ENCODE measurements at places on chromosomes 7 and 10. TPM values are rescaled to one million over a fixed set of nuclear protein-coding genes. Genes with fewer than 3 reads are reported as not detected.
A peak's percentile ranks its signal among the peaks of the same experiment; 100 is the strongest.

- peak; percentile 1 for DNase-seq
Measured at GRCh38 chr7:13386741-13387140, 602.7 kb downstream of the ETV1 start.

DNA sequence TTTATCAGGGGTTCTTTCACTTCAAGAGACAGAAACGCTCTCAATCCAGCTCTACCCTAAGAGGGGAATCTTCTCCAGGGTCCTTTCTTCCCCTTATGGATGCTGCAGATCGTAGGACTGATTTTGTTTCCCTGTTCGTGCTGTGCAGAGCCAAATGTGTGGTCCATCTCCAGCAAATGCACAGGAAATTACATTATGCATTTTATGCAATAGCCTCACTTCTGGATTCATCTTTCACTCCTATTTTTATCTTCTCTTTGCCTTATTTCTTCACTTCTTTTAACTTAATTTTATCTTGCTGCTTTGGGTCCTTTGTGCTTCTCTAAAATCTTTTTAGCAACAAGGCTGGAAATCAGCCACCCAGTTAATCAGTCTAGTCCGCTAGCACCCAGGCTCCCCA is 184.5 kb upstream of the INHBA start:
- DNase-seq = no peak

GRCh38 chr7:112994656-112995055 is 92.0 kb downstream of the GPR85 start:
- DNase-seq = no peak

DNA sequence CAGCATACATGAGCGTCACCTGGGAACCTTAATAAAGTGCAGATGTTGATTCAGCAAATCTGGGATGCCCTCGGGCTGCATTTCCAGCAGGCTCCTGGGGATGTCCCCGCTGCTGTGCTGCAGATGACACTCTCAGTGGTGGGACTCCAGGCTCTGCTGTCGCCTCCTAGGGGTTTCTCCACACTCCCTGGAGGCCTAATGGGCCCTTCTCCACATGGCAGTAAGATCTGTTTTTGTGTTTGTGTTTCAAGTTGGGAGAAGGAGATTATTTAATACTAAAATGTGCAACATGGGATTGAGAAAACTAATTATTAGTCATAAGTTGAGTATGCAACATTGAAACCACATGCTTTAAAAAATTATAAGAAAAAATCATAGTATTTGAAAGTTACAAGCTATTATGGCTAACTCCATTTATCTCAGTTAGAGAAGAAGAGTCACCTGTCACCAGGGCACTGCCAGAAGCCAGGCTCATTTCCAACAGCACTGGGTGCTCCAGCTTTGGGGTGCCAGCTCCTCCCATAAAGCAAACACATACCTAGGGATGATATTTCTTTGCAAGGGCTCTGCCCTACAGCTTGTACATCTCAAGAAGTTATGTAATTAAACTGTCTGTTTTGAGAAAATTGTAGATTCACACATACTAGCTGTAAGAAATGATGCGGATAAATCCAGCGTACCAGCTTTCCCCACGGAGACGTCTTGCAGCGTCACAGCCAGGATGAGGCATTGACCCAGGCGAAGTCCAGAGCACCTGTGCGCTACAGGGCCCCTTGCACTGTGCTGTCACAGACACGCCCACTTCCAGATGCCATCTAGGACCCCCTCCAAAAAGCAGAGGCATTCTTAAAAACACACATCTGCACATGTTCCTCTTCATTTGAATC is 106.4 kb downstream of the EGFR start:
- no peak for DNase-seq

Gene RPP38
- 12.4 TPM for total RNA-seq

Gene RTKN2
- total RNA-seq = 0.90 TPM

Gene NXPH1
- not detected for total RNA-seq

Gene ARMC3
- total RNA-seq = not detected

GRCh38 chr10:69745698-69746097 is 56.0 kb upstream of the COL13A1 start:
- no peak for DNase-seq

- peak; percentile 93 for DNase-seq
Measured at GRCh38 chr10:101938305-101939007, 94.9 kb upstream of the KCNIP2 start.

DNA sequence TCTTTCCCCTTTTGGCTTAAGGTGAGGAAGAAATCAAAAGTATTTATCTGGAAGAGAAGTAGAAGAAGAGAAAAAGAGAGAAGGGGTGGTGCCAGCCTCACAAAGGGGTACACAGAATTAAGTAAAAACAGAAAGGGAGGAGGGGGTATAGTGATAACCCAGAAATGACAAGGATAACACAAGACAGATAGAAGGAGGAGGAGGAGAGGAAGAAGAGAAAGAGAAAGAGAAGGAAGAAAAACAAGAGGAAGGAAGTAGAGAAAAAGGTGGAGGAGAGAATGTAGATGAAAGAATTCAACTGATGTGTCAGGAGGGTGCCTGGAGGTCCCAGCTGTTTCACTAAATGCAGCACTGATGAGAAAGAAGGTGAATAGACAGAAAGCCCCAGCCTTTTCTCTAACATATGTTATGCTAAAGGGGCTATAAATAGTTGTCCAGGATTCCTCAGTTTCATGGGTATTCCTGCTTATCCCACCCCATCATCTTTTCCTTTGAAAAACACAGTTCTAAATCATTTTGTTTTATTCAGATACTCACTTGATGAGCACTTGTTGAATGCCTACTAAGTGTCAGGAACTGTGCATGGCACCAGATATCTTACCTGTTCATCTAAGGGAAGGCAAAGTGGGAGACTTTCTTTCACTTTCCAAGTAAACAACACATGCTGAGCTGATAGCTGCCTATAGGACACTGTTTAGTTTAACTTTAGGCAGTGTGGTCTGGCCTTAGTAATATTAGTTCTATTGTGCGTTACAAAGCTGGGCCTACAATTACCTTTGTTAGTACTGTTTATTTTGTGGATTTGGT is 8.0 kb downstream of the SEMA3E start:
- no peak for DNase-seq

- DNase-seq = no peak
Measured at GRCh38 chr10:112855134-112855533, 94.9 kb upstream of the TCF7L2 start.

DNA sequence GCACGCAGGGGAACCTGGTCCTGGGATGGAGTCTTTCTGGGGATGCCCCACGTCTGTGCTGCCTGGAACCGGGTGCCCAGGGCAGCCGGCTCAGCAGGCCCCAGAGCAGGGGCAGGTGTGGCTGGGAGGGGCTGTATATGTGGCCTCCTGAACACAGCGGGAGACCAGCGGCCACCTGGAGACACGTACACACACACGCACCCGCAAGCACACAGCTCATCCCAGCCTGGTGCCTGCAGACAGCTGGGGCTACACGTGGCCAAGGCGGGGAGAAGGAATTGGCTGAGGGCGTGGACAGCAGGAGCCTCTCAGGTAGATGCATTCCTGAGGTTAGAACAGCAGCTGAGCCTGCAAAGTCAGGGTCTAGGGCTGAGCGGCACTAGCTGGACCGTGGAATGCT is 14.0 kb downstream of the ADAM8 start:
- DNase-seq = no peak

- DNase-seq = no peak
Measured at GRCh38 chr10:78438907-78439809, 405.5 kb downstream of the RPS24 start.

GRCh38 chr7:55107946-55108345 is 89.1 kb downstream of the EGFR start:
- DNase-seq = peak; percentile 62

GRCh38 chr7:5500777-5501350 is 77.2 kb upstream of the TNRC18 start:
- DNase-seq = no peak

Gene ECHDC3
- 2.8 TPM for total RNA-seq

Gene CPA2
- total RNA-seq = not detected

- no peak for DNase-seq
Measured at GRCh38 chr10:131140606-131141005, 170.9 kb downstream of the TCERG1L start.

- no peak for DNase-seq
Measured at GRCh38 chr7:157616426-157616825, 279.6 kb downstream of the DNAJB6 start.

- DNase-seq = peak; percentile 60
Measured at GRCh38 chr7:13197501-13197900, 510.1 kb downstream of the ARL4A start.

DNA sequence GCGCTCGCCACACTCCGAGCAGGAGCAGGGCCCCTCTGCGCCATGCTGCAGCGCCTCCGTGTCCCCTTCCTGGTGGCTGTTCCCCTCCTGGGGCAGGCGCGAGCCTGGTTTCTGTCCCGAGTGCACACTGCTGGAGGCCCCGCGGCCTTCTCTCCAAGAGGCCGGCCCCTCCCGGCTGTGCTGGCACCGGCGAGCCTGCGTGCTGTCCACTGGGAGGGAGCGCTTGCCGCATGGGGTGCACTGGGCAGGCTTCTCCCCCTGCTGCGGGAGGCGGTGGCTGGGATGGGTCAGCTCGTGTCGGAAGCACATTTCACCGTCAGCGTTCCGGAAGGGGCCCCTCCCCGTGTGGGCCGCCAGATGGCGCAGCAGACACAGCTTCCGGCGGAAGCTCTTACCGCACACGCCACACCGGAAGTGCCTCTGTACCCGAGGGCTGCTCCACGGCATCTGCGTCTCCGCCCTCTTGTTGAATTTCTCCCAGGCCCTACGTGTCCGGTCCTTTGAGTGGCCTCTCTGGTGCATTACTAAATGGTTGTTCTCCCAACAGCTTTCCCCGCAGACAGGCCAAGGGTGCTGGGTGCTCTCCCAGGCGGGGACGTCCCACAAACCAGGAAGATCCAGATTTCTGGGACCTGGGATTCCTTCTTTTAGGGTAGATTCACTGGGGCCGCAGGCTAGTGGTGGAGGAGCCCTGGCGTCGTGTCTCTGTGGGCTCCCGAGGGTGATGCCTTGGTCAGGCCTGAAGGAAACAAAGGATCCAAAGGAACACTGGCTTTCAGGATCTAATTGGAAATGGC is 18.7 kb downstream of the ZNF786 start:
- DNase-seq = peak; percentile 5

Gene CYP3A7
- not detected for total RNA-seq

- no peak for DNase-seq
Measured at GRCh38 chr10:5354068-5354467, 10.7 kb upstream of the UCN3 start.

- DNase-seq = no peak
Measured at GRCh38 chr10:11882646-11883375, 59.7 kb downstream of the PROSER2 start.

GRCh38 chr7:158468700-158469296 is 118.8 kb downstream of the PTPRN2 start:
- no peak for DNase-seq

Gene HMX2
- total RNA-seq = not detected

GRCh38 chr10:43234471-43235041 is 32.3 kb downstream of the RASGEF1A start:
- no peak for DNase-seq

Gene TMEM26
- total RNA-seq = 0.56 TPM

DNA sequence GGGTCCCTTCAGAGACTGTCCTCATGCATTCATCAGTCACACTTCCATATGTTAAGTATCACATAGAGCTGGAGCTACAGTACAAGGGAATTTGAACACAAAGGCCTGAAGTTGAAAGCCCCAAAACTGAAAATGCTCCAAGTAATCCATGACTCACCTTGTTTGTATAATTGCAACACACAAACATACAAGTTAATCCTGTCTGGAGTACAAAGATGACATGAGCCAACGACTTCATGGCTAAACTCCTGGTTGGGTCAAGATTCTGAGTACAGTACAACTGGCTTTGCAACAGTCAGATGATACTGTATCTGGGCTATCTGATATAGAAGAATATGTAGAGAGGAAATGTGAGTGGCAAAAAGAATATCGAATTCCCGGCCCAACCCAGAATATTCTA is 73.1 kb upstream of the AASS start:
- no peak for DNase-seq

Gene PNLIPRP3
- not detected for total RNA-seq

DNA sequence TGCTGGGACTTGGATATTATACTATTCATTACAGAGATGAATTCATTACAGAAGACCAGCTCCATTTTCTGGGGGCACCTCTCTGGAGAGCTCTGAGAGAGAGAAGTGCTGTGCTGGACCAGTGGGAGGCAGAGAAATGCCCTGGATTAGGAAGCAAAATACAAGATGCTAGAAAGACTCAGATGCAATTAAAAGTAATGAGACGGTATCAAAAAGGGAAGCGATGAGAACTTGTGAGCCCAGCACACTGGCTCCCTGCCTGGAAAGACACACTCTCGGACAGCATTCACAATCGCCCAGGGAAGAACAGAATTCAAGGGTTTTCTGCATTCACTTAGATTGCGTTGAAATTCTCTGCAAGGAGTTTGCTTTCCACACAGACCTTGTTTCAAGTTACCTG is 3.5 kb upstream of the FRAT2 start:
- DNase-seq = no peak

- no peak for DNase-seq
Measured at GRCh38 chr10:114674346-114674745, 16.3 kb upstream of the ABLIM1 start.

Gene POU6F2
- total RNA-seq = not detected

Gene TRIM50
- total RNA-seq = not detected

DNA sequence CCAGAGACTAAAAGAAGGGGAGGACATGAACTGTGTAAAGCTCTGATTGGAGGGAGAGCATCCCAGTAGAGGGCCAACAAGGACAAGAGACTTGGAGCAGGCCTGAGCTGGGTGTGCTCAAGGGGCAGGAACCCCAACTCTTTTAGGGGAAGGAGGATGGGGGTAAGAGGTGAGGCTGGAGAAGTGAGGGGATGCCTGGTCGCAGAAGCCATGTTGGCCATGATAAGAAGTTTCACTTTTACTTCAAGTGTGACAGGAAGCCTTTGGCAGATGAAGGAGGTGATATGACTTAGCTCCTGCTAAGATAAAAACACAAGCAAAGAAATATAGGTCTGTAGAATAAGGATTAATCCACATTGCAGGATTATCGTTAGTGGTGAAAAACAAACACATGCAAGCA is 208.3 kb downstream of the JAZF1 start:
- no peak for DNase-seq

DNA sequence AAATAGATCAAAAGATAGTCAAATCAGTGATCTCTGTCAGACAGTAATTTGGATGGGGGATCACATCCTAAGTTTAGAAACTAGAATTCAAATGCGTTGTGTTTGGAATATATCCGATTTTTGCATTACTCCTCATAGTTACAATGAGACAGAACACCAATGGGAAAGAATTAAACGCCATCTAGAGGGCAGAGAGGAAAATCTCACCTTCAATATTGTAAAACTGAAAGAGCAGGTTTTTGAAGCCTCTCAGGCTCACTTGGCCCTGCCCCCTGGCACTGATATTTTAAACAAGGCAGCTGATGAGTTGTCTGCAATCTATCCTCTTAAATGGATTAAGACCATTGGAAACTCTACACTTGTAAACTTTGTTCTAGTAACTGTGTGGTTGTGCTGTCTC is 17.7 kb downstream of the FRG2B start:
- DNase-seq = no peak

GRCh38 chr10:116307455-116307854 is 16.8 kb upstream of the CCDC172 start:
- no peak for DNase-seq

GRCh38 chr10:79108728-79109127 is 40.0 kb downstream of the ZMIZ1 start:
- no peak for DNase-seq

GRCh38 chr7:128876127-128876526 is 13.5 kb downstream of the ATP6V1F start:
- DNase-seq = no peak

Measured in IMR-90 (cell line).